ENCODE measurements at places on chromosomes 5 and 9.

GRCh38 chr5:99104538-99105132, 175.8 kb upstream of the CHD1 start:
- DNase-seq = no peak

DNA sequence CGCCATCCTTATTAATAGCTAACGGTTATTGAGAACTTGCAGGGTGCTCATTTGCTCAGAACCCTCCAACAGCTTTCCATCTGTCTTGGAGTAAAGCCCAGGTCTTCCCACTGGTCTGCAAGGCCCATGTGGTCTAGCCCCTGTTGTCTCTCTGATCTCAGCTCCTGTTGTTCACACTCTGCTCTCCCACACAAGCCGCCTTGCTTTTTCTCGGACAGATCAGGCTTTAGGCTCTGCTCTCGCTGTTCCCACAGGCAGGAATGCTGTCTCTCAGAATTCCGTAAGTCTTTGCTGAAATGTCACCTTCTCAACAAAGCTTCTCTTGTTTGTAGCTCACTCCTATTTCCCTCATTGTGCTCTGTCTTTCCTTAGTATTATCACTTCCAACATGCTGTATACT, 34.3 kb downstream of the GPR107 start:
- no peak for DNase-seq

DNA sequence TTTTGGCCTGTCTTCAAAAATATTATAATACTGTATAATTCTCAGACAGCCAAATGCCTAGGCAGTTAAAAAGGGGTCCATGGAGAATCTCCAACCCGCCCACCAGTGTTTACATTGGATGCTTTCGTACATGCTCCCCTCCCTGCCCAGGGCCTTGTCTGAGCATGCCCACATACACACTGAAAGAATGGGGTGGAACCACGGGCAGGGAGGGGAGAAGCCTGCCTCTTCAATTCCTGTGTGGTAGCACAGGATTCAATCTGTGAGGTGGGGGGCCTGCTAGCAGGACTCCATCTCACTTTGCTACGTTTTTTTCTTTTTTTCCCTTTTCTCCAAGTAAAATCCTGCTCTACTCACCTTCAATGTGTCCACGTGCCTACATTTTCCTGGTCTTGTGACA, 314.7 kb upstream of the GRAMD2B start:
- no peak for DNase-seq

DNA sequence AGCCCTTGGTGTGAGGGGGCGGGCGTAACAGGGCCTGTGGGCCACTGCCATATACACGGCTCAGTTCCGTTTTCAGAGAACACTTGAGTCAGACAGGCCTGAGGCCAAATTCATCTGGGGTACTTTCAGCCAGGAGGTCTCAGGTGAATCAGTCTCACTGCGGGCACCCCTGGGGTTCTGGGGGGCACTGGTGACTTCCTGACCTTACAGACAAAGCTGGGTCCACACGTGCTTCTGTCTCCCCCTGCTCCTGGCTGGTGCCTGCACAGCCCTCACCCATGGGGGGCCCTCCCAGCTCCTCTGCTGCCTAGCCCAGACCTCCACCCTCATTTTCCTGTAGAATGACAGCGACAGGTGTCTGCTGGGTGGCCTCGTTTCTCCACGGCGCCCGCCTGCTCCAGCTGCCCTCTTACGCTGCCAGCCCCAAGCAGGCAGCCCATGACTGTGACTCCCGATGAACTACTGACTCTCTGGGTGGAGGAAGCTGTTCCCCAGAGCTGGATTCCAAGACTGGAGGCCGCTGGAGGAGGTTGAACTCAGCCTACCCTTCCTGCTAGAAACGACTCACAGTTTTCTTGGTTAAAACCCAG, 374.1 kb upstream of the IRX4 start:
- DNase-seq = no peak

DNA sequence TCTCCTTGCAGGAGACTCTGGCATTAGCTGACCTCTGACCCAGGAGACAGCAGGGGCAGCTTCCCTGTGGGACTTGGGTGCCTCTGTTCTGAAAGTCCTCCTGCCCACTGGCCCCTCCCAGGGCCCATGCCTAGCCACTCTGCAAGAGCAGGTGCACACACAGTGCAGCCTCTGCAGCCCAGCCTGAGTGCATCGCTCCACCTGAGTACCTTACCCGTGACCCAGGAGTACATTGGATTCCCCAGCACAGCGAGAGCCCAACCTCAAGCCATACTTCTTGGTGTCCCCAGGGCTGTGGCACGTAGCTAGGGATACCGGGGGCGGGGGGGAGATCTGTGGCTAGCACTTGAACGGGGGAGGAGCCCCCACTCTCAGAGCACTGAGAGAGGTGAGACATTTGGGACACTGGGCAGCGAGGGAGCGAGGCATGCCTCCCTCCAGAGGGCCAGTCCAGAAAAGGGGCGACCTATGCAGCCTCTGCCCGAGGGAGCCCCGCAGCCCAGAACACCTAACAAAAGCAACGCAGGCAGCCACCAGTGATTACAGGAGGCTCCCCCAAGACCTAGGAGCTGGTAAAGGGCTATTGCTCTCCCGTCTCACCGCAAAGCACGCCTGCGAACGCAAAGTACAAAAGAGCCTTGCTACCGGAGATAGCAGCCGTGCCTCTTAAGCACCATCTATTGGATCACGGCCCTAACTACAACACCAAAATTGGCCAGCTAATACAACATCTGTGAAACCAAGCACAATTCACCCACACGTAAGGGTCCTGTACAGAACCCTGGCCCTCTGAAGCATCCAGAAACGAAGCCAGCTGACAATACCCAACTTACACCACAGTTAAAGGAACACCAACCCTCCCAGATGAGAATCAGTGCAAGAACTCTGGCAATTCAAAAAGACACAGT, 826 bp upstream of the PRDM9 start:
- DNase-seq = no peak

DNA sequence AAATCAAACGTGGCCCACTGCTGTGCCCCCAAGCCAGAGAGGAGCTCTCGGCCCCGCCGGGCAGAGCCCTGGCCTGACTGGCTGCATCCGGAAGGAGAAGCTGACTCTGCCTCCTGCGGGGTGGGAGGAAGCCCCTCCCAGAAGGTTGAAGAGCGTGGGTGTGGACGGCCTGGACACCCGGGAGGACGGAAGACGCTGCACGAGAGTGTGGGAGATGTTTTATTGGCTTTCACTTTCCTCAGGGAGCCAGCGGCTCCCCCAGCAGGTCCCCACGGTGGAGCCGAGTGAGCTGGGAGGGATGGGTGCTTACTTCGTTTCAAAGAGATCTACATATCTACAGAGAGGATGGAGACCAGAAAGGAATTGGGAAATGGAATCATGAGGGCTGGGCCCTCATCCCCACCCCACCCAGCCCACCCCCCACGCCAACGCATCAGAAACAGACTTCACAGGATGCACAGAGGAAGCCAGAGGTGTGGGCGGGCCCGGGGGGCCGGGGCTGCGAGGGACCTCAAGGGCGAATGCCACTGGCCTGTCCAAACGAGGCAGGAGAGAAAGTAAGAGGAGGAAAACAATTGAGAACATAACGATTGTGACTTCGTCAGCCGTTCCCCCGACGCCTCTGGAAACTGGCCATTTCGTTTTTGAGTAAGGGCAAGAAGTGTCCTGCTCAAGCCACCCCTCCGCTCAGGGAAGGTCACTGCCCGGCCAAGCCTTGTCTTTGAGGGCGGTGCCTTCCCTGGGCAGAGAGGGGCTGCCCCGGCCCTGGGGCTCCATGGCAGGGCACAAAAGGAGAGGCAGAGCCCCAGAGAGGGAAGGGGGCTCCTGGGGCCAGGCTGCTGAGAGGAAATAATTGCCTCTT, 32.1 kb downstream of the FAM163B start:
- no peak for DNase-seq

GRCh38 chr5:96648023-96648422, 14.2 kb upstream of the CAST start:
- DNase-seq = no peak

DNA sequence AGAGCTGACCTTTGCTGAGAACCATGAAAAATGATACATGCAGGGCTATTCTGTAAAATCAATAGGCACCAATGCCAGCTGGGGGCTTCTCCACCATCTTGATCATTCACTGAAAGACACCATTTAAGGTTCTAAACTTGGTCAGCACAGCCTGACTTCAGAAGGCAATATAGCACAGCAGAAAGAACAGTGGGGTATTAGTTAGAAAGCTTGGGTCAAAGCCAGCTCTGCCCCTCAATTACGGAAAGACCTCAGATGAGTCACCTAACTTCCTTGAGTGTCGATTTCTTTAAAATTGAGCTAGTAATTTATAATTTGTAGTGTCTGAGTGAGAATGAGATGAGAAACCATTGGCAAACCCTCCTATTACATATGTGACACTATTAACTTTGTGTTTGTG, 3.4 kb downstream of the TNC start:
- no peak for DNase-seq

- DNase-seq = no peak
These were observed 27.8 kb downstream of the ADRA1B start for GRCh38 chr5:159944056-159944600.

DNA sequence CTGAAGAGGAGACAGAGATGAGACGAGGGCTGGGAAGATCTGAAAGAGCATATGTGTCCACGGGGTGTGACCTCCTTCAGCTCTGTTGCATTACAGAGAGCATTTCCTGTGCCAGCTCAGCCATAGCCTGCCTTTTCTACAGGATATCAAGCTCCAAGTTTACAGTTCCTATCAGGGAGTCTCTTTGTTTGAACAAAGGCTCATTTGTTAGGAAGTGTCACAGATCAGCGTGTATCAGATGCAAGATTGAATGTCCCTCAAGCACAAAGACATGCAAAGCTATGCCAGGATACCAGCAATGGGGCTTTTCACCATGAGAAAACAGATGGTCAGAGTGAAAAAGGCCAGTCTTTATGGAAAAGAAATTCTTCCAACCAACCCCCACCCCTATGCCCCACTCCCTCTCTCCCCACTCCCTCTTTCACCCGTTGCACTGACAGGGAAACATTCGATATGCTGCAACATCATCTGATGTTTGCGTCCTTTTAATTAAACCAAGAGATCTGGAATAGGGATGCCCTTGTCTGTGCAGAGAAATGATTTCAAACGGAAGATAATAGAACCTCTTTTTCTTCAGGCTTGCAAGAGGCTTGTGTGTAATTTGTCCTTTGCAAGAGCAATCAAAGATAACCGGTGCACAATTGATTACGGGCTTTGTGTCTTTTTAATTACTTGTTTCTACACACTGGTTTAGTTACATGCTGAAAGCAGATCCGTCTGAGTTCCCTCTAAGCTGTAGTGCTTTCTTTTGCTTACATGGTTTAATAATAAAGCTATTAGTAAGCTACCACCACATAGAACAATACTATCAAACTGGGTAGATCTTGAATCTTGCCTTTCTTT, 263.1 kb upstream of the RGMB start:
- no peak for DNase-seq

- DNase-seq = peak; percentile 9
These were observed 568.2 kb upstream of the CDH18 start for GRCh38 chr5:20556115-20556763.

- no peak for DNase-seq
These were observed 34.2 kb downstream of the EFNA5 start for GRCh38 chr5:107636555-107636954.

- DNase-seq = no peak
These were observed 62.7 kb downstream of the RGMB start for GRCh38 chr5:98836175-98836574.

- DNase-seq = no peak
These were observed 166.1 kb downstream of the RNF180 start for GRCh38 chr5:64331597-64332277.

GRCh38 chr9:137308057-137308619, 6.1 kb upstream of the NRARP start:
- no peak for DNase-seq

DNA sequence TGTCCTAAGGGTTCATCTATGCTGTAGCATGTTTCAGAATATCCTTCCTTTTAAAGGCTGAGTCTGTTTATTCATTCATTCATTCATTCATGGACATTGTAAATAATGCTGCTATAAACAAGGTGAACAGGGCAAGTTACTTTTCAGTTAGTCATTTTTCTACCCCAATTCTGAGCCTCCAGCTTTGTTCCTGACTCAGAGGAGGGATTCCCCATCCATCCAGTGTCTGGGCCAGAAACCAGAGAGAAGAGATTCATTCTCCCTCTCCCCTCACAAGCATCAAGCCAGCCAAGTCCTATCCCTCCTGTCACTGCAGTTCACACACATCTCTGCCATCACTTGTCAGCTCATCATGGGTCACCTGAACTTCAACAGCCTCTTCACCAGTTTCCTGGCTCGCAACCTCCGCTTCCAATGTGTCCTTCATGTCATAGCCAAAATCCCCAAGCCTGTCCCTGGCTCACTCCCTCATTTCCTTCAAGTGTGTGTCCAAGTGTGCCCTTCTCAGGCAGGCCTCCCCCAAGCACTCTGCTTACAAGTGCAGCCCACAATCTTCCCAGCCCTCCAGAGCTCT, 203.0 kb downstream of the TTLL11 start:
- no peak for DNase-seq

DNA sequence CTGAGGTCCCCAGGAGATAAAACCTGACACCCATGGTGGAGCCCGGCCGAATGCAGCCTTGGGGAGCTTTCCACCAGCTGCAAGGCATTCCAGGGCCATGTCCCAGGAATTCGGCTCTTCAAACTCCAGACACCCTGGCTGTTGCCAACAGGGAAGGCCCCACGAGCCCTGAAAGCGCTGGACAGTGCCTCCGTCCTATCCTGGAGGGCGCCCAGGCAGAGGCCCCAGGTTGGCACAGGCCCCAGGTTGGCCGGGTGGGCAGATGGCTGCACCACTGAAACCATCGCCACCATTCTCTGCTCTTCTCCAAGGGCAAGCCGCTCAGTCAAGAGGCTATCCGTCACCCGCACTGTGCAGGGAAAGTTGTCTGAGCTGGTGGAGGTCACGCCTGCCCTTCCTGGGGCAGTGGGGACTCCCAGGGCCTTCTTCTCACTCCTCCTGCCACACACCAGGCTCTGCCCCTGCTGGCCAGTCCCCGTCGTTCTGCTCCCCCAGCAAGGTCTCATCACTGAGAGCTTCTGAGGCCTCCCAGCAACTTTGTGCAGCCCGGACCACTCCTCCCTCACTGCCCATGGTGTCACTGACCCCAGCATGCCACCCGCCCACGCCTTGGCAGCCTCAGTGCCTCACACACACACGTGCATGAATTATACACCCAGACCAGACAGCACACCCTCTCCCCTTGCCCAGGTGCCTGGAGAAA, 21.2 kb downstream of the SLC6A3 start:
- no peak for DNase-seq
